ENCODE measurements at places on chromosomes 11 and 22.

GRCh38 chr11:108803776-108804175 lies 138.9 kb downstream of the DDX10 start:
- no peaks in the 10 kb centered on the region for H3K27me3 ChIP-seq
- 0 out of 2 replicates have a peak, but pooled peaks cover 5% of the 10 kb centered on the region for H3K36me3 ChIP-seq
- H3K4me3 ChIP-seq: no peak overlapping the region
- peaks cover 3% of the 10 kb centered on the region for H3K4me1 ChIP-seq
- no peak for DNase-seq

GRCh38 chr11:113138731-113139130 lies 175.7 kb upstream of the TTC12 start:
- no peaks in the 10 kb centered on the region for H3K27me3 ChIP-seq
- no peak for DNase-seq
- H3K36me3 ChIP-seq: no peaks in the 10 kb centered on the region
- H3K27ac ChIP-seq: no peak overlapping the region
- H3K4me3 ChIP-seq: no peak overlapping the region

GRCh38 chr11:111586388-111586831 lies 15.8 kb upstream of the SIK2 start:
- no peaks in the 10 kb centered on the region for H3K27me3 ChIP-seq
- peaks cover 4% of the 10 kb centered on the region for H3K36me3 ChIP-seq
- H3K4me3 ChIP-seq: no peak overlapping the region
- no peak overlapping the region for H3K27ac ChIP-seq
- H3K4me1 ChIP-seq: peaks cover 12% of the 10 kb centered on the region

DNA sequence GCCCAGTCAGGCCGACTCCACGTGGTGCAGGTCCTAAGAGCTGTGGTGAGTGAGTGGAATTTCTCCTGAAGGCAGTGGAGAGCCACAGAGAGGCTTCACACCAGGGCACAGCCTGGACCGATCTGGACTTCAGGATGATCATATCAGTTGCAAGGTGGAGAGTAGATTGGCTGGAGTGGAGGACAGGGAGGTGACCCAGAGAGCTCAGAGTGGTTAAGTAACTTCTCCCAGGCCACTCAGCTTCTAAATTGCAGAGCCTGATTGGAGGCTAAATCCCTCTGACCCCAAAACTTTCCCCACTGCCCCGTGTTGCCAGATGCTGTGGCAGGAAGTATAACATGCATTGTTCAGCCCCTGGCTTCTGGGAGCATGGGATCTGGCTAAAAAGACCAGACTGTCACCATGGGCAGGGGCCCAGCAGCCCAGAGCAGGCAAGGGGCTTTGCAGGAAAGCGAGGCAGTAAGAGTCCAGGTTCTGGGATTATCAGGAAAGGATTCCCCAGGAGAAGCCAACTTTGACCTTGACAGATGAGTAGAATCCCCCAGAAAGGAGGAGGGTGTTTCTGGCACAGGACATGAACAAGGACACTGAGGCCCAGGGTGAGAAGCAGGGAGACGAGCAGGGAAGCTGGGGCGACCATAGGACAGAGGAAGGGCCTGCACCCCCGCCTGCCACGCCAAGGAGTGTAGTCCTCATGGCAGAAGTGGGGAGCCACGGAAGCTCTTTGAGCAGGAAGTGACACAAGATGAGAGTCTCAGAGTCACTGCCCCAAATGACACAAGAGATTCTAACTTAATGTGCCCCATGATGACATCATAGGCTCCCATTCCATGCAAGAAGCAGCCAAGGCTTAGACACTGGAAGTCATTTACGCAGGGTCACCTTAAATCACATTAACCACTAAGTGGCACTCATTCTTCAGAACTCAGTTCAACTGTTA lies 4.8 kb downstream of the SLC35C1 start:
- H3K36me3 ChIP-seq: peaks cover 3% of the 10 kb centered on the region
- H3K27ac ChIP-seq: no peak overlapping the region
- no peak for DNase-seq

DNA sequence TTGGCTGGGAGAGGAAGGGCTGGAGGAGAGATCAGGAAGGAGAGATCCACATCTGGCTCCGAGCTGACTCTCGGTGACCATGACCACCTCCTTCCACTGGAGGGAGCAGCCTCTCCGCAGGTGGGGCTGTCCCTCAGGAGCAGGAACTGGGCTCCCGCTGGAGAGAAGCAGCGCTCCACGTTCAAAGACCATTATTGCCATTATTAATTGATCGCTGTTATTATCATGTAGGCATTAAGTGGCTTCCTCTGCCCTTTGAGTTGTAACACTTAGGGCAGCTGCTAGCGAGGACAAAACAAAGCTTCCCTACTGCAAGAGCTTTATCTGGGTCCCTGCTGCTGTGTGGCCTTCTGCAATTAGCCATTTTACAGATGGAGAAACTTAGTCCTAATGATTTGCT lies 251.9 kb downstream of the ST3GAL4 start:
- no peak overlapping the region for H3K27ac ChIP-seq
- peaks cover 7% of the 10 kb centered on the region for H3K36me3 ChIP-seq
- peak overlapping the region; percentile 42 for H3K4me3 ChIP-seq
- DNase-seq: peak; percentile 76
- peaks cover 6% of the 10 kb centered on the region for H3K27me3 ChIP-seq
- peaks cover 40% of the 10 kb centered on the region for H3K4me1 ChIP-seq

GRCh38 chr11:126538071-126538470 lies 182.6 kb downstream of the ST3GAL4 start:
- H3K4me1 ChIP-seq: peaks cover 10% of the 10 kb centered on the region
- no peak for DNase-seq
- H3K27ac ChIP-seq: no peak overlapping the region
- no peak overlapping the region for H3K4me3 ChIP-seq
- H3K27me3 ChIP-seq: no peaks in the 10 kb centered on the region

DNA sequence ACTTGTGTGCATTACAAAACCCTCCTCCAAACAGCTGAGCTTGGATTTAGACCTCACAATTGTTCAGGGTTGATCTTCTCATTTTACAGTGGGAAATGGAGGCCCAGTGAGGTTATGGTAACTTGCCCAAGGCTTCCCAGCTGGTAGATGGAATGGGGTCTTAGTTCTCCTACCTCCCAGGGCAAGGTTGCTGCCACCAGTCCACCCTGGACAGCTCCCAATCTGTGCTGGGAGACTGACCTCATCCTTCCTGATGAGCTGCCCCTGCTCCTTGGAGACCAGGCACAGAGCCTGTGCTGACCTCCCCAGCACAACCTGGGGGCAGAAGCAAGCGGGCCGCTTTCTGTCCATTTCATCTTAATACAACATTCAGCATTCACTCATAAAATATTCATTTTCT lies 190.7 kb downstream of the ST3GAL4 start:
- H3K27me3 ChIP-seq: no peaks in the 10 kb centered on the region
- no peak overlapping the region for H3K27ac ChIP-seq
- H3K4me1 ChIP-seq: peaks cover 54% of the 10 kb centered on the region
- no peak overlapping the region for H3K4me3 ChIP-seq
- DNase-seq: no peak

DNA sequence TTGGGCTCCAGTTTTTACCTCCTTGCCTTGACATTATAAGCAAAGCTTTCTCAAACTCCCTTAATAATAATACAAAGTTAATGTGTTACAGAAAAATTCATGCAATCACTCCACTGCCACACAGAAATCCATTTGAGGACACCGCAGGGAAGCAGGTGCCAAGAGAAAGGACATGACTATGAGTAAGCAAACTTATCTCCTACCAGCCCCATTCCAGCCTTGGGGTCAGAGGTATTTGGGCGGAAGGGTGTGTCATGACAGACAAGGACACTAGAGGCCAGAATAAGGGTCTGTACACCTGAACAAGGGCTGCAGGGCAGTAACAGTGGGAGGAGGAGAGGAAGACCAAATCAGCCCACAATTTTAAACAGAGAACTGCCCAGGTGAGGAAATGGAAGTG lies 5.9 kb downstream of the GNG3 start:
- H3K27me3 ChIP-seq: no peaks in the 10 kb centered on the region
- peaks cover 70% of the 10 kb centered on the region for H3K36me3 ChIP-seq
- H3K4me3 ChIP-seq: no peak overlapping the region
- no peak for DNase-seq
- H3K27ac ChIP-seq: peak overlapping the region; percentile 79
- H3K4me1 ChIP-seq: peaks cover 40% of the 10 kb centered on the region

DNA sequence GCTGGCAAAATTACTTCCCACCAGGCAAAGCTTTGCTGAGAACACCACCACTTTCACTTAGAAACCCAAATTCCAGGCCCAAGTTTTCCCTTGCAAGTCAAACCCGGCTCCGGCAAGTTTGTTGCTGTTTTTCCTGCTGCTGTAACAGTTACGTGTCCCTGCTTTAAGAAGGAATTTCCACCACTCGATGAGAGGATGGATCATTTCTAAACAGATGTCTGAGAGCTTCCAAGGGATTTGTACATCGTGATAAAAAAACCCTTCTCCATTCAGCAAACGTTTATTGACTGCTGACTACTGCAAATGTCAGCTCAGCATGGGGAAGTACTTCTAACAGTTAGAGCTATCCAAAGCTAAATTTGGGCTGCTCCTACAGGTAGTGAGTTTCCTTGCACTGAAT lies 19.7 kb downstream of the P2RX3 start:
- H3K27me3 ChIP-seq: peaks cover 6% of the 10 kb centered on the region
- H3K4me3 ChIP-seq: no peak overlapping the region

DNA sequence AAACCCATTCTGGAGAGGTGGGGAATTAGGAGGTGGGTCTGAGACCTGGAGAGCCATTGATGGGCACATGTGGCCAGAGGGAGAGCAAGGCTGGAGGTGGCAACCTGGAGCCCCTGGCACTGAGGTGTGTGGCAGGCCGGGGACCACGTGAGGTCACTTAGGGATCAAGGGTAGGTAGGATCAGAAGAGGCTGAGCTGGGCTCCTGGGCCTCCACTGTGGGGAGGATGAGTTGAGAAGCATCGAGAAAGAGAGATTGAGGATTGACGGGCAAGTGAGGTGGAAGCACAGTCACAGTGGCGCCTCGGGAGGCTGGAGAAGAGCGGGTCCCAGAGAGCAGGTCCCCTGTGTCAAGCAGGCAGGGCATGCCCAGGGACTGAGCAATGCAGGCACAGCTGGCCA lies 4.1 kb downstream of the GNAZ start:
- peaks cover 17% of the 10 kb centered on the region for H3K4me1 ChIP-seq
- no peaks in the 10 kb centered on the region for H3K36me3 ChIP-seq
- DNase-seq: no peak
- peaks cover 28% of the 10 kb centered on the region for H3K27me3 ChIP-seq
- no peak overlapping the region for H3K4me3 ChIP-seq

GRCh38 chr11:63843041-63843440 lies 4.1 kb downstream of the MARK2 start:
- peaks cover 79% of the 10 kb centered on the region for H3K4me1 ChIP-seq
- H3K27ac ChIP-seq: peak overlapping the region; percentile 93
- no peaks in the 10 kb centered on the region for H3K27me3 ChIP-seq
- DNase-seq: no peak

DNA sequence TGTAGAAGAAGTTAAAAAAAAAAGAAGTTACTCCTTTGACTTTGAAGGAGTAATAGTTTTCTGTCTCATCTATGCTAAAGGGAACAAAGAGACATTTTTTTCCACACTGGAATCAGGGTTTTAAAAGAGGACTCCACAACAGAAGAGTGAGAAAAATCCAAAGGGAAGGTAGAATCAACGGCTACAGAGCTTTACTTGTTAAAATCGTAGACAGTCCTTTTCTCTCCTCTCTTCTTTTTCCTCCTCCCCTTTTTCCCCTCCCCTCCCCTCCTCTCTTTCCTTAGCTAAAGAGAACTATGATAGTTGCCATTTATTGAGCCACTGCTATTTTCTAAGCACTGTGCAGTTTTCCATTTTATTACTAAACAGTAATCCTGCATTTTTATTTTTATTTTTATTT lies 29.2 kb downstream of the DDIAS start:
- H3K4me1 ChIP-seq: no peaks in the 10 kb centered on the region
- no peak overlapping the region for H3K27ac ChIP-seq
- H3K27me3 ChIP-seq: no peaks in the 10 kb centered on the region
- no peak overlapping the region for H3K4me3 ChIP-seq
